Aorta (tissue), 5 donors: ENCODE measurements at places on chromosomes 2 and 18. TPM values are rescaled to one million over a fixed set of nuclear protein-coding genes. Genes with fewer than 3 reads are reported as not detected.

GRCh38 chr2:149132901-149133300 lies 94.4 kb downstream of the LYPD6B start:
- no peak overlapping the region for H3K4me3 ChIP-seq
- no peaks in the 10 kb centered on the region for H3K36me3 ChIP-seq

- no peak overlapping the region for H3K4me3 ChIP-seq
- no peaks in the 10 kb centered on the region for H3K27me3 ChIP-seq
- H3K4me1 ChIP-seq: peaks cover 17% of the 10 kb centered on the region
- DNase-seq: no peak
- H3K27ac ChIP-seq: no peak overlapping the region
These were observed 53.4 kb downstream of the THADA start for GRCh38 chr2:43542285-43542933.

DNA sequence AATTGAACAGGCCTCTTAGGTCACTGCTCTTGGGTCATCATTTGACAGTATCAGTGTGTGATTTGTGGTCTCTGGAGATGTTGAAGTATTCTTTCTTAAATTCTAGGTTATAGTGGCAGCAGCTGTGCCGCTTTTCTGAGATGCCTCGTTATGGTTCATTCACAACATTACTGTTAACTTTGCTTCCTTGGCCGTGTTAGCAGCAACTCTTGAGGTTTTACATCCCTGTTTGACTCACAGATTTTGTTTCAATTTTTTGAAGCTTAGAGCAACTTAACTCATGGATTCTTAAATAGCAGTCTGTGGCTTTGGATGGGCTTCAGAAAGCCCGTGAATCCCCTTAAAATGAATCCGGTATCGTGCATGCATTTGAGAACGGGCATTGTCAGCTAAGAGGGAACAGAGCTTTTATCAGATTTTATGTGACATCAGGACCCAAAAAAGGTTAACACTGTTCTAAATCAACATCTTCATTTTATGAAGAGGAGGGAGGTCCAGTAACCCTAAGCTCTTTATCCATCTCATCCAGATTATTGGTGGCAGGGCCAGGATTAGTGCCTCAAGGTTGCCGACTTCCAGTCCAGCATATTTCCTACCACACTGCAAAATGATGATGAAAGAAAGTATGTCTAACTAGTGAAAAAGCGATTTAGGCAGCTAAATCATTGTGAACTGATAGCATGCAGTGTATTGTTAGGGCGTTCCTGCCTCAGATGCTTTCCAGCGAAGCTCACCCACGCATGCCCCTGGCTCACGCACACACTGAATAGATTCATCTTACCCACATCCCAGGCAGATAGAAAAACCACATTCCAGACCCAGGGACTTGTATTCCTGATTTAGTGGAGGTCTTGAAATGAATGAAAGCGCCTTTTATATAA lies 5.1 kb downstream of the TRIB2 start:
- H3K27ac ChIP-seq: no peak overlapping the region
- no peaks in the 10 kb centered on the region for H3K36me3 ChIP-seq
- no peaks in the 10 kb centered on the region for H3K27me3 ChIP-seq
- no peaks in the 10 kb centered on the region for H3K4me1 ChIP-seq

Gene MOCOS
- total RNA-seq: 4.4 TPM

Gene FAM161A
- 2.4 TPM for total RNA-seq
